ENCODE measurements at places on chromosomes 6 and 20.

- no peak for DNase-seq
Observed at GRCh38 chr20:13777171-13777601, 7.5 kb downstream of the ESF1 start.

GRCh38 chr6:31462026-31462963 lies 35.6 kb upstream of the MICB start:
- DNase-seq: no peak

- DNase-seq: no peak
Observed at GRCh38 chr6:26206868-26207801, 119.9 kb downstream of the HFE start.

GRCh38 chr6:12119085-12119588 lies 107.0 kb downstream of the HIVEP1 start:
- no peak for DNase-seq

DNA sequence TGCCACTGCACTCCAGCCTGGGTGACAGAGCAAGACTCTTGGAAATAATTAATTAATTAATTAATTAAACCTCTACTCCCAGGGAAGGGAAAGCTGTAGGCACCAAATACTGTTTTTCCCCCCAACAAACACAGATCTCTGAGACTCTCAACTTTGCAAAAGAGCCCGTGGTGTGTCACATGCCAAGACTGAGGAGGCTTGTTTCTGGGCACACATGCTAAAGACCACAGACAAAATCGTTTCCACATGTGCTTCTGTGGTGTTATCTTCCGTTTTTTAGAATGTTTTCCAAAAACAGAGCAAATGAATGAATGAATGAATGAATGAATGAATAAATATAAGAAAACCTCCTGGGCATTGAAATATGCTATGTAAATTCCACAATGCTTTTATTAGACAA lies 55.6 kb upstream of the ATXN1 start:
- DNase-seq: peak; percentile 42

GRCh38 chr6:24549674-24550353 lies 55.0 kb downstream of the ALDH5A1 start:
- DNase-seq: no peak

- no peak for DNase-seq
Observed at GRCh38 chr6:56860475-56860874, 94.4 kb upstream of the BEND6 start.

GRCh38 chr6:75396005-75396800 lies 97.4 kb downstream of the FILIP1 start:
- DNase-seq: no peak

- no peak for DNase-seq
Observed at GRCh38 chr6:62328607-62329006, 42.6 kb upstream of the KHDRBS2 start.

GRCh38 chr6:53604623-53605190 lies 59.8 kb upstream of the GCLC start:
- no peak for DNase-seq

GRCh38 chr6:14758421-14759081 lies 487.3 kb upstream of the JARID2 start:
- no peak for DNase-seq

DNA sequence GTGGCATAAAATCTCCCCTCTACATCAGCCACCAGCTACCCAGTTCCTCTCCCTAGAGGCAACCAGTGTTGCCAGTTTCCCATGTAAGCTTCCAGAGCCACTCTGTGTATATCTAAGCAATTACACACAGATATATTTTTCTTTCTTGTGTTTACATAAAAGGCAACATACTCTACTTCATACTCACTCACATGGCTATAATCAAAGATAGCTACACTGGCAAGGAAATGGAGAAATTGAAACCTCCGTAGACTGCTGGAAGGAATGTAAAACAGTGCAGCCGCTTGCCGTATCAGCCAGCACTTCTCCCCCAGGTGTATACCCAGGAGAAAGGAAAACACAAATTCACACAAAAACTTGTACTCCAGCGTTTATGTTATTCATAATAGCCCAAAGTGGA lies 38.5 kb upstream of the NELFCD start:
- DNase-seq: no peak

DNA sequence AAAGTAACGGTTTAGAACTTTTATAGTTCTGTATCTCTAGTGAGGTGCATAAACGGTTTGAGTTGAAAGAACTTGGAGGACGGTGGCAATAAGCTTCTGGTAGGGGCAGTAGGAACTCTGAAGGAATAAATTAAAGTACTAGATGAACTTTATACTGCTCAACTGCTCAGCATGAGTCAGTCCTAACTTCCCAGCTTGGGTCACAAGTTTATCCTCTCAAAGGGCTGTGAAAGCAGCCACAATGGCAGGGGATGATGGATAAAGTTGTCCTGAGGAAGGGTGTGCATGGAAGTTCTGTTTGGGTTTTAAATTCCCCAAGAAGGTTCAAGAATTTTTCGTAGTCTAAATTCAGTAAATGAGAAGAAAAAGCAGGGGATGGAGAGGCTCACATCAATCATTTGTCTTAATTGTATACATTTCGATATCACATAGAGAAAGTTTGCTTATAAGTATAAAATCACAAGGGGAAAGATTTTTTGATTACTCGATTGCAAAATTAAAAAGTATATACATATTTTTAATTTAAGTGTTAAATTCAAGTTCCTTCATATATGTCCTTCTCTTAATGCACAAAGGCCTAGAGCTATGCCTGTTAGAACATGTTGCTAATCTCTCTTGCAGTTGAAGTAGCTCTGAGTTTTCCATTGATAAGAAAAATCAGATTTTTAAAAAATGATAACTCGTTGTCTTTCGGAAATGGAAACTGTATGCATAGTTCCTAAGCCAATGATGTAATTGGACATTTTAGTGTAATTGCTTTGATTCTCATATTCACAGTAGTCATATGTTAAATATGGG lies 55.3 kb upstream of the JAG1 start:
- DNase-seq: no peak

DNA sequence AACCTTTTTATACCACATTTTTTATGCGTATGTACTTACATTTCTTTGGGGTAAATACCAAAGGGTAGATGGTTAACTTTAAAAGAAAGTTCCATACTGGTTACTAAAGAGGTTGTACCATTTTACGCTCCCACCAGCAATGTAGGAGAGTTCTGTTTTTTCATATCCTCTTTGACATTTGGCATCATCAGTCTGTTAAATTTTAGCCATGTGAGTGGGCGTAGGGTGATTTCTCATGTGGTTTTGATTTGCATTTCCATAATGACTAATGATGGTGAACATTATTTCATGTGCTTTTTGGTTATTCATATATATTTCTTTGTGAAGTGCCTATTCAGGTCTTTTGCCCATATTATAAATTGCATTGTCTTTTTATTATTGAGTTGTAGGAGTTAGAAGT lies 194.2 kb downstream of the PRL start:
- no peak for DNase-seq

- no peak for DNase-seq
Observed at GRCh38 chr6:146090474-146090873, 61.6 kb downstream of the GRM1 start.

- no peak for DNase-seq
Observed at GRCh38 chr6:22917344-22917743, 348.0 kb downstream of the HDGFL1 start.

DNA sequence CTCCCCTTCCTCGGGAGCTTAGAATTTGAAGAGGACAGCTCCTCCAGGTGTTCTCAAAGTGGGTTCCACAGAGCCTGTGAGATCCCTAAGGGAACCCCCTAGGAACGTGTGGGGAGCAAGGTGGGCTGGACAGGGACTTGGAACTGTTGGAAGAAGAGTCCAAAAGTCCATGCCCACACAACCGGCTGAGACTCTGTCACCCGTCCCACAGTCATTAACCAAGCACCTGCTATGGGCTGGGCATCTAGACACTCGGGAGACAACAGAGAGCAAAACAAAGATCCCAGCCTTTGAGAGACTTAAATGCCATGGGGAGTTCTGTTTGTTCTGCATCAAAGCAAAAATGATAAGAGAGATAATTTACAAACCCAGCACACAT lies 51.9 kb upstream of the SAYSD1 start:
- DNase-seq: no peak

- no peak for DNase-seq
Observed at GRCh38 chr6:52540286-52540902, 36.5 kb downstream of the TRAM2 start.

GRCh38 chr6:51992876-51993275 lies 94.5 kb downstream of the PKHD1 start:
- DNase-seq: no peak

DNA sequence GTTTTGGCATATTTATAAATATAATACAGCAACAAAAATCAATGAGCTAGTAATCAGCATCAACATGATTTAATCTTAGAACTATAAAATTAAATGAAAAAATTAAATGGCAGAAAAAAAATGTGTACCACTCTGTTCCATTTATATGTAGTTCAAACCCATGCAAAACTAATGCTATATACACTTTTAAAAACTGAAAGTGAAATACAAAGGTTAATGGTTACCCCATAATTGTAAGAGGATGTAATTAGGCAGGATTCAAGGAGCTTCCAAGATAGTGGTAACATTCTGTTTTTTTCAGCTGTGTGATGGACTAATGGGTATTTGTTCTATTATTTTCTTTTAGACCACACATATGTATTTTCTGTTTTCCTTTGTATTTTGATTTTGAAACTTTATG lies 492.1 kb downstream of the UTRN start:
- no peak for DNase-seq

- DNase-seq: peak; percentile 25
Observed at GRCh38 chr20:61027218-61027617, 224.8 kb upstream of the CDH4 start.

DNA sequence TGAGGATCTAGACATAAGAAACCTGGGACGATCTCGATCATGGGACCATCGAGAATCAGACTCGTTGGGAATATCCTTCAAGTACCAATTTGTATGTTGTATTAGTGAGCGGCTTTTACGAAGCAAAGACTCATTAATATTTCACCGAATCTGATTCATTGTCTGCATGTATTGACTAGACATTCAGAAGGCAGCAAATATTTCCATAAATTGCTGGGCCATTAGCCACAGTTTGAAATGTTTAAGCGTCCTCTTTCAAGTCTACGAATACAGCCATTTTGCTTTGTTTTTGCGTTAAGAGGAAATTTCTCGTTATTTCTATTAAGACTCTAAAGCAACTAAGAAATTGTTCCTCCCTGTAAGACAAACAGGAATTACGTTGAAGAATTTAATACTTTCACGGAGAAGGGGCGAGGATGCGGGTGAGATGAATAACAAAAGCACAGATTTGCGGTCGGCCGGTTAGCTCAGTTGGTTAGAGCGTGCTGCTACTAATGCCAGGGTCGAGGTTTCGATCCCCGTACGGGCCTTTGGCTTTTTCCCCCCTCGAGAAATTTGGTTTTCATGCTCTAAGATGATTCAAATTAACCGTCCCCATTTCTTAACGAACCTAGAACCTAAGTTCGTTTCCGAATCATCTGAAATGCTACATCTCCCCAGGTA lies 18.5 kb downstream of the POM121L2 start:
- no peak for DNase-seq

- no peak for DNase-seq
Observed at GRCh38 chr6:156423829-156424228, 353.3 kb upstream of the ARID1B start.

GRCh38 chr6:33985313-33985751 lies 160.6 kb downstream of the GRM4 start:
- DNase-seq: no peak

GRCh38 chr6:121826156-121826810 lies 390.8 kb downstream of the GJA1 start:
- DNase-seq: no peak

DNA sequence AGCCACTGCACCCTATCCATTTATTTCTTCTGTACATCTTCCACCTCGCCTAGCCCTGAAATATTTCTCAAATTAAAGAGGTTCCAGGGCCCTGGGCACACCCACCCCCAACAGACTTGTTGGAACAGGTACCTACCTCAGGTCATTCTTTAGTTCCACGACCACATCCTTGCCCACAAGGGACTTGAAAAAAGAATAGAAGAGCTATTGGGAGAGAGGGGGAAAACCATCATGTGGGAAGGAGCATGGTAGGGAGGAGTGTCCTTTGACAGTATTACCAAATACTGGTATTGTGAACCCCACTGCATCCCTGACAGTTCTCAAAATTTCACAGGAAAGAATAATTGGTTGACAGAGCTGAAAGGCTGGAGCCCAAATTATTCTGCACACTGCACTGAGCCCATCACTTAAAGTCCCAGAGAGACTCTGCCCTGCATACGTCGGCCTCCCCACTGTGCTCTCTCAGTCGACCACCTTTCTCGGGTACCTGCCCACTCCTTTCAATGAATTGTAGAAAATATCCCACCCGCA lies 762 bp downstream of the LSM2 start:
- DNase-seq: no peak

GRCh38 chr20:22789676-22790075 lies 205.3 kb upstream of the FOXA2 start:
- DNase-seq: peak; percentile 86

DNA sequence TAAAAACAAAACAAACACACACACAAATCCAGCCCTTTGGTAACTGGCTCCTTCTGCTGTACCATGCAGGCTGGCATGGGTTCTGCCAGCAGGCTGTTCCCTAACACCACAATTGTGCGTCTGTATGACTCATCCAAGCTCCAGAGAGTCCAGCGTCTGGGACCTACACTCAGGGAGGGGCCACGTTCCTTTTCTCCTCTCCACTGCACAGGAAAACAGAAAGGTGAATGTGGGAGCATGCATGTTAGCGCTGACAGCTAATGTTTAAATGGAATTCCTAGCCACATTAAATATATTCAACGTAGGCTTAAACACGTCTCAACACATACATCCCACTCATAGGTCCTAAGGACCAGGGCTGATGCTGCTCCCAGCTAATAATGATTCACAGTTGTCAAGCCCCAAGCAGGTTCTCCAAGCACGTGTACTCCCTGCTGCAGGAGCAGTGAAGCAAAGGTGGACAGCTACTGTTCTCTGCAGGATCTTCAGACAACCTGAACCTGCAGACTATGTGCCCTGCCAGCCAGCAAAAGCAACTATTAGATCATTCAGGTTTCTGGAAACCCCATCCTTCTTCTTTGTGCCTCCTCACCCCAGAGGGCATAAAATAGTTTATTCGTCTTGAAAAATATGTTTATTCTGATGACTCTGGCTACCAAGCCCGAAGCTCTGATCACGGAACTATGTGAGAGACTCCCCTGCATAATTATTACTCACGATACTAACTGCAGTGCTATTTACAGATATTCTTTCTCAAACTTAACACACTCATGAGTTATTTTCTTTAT lies 20.9 kb downstream of the MAP1LC3A start:
- DNase-seq: no peak

GRCh38 chr6:8329562-8329961 lies 105.8 kb downstream of the SLC35B3 start:
- DNase-seq: no peak

- peak; percentile 16 for DNase-seq
Observed at GRCh38 chr6:74249658-74250057, 553.7 kb downstream of the CD109 start.

DNA sequence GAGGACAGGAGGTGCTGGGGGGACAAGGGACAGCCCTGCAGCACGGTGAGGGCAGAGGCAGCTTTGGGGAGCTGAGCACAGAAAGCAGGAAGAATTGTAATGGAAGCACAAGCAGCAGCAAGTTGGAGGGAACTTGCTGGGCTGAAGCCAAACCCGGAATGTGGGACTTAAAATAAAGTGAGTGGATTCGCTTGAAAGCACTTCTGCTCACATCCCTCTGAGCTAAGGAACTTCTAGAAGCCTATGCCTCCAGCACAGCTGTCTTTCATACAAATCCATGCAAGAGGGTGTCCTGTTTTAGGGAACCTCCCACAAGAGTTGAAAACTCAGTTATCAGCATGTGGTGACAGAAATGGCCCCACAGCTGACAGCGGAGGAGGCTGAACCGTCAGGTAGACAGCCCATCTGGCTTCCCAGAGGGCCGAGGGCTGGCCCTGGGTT lies 71.4 kb upstream of the MLN start:
- peak; percentile 61 for DNase-seq

- DNase-seq: no peak
Observed at GRCh38 chr6:158907931-158908330, 88.8 kb upstream of the EZR start.
